ENCODE measurements at places on chromosomes 7 and 10. TPM values are rescaled to one million over a fixed set of nuclear protein-coding genes. Genes with fewer than 3 reads are reported as not detected.

DNA sequence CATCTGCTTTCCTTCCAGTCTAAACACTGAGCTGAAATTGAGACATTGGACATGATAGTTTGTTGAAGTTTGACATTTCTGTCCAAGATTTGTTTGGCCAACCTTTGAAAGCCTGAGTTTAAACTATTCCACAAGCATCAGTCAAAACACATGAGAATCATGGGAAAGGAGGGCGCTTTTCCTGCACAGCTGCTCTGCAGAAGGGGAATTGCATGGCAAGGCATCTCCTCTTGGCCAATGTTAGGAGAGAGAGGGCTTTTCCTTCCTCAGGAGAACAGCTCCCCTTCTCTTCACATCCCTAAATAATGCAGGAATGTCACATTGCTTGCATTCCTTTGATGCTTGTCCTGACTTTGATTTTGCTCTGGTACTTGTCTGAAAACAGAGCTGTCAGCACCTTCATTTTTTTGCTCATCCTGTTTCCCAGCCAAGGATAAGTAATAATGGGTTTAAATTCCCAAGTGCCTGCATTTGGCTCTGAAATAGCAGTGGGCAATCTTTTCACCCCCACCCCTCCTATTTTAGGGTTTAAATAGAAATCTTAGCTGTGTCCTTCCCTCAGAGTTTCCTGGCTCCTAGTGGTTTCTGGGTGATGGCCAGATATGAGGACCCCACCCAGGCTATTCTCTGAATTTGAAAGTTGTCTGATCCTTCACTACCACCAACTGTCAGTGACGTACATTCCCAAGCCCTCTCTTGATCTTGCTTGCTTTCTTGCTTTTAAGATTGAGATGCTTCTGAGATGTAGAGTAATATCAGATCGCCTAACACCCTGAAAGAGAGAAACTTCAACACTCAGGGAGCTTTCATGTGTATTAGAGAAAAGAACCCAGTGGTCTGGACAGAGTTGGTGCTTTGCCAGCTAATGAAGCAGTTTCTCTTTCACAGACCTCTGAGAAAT lies 75.2 kb upstream of the NPVF start:
- no peak for DNase-seq

GRCh38 chr10:14775656-14776055 lies 959 bp upstream of the FAM107B start:
- DNase-seq, result no peak

- DNase-seq, result no peak
Measured at GRCh38 chr7:150341263-150342120, at the start of gene RARRES2. TSS of gene RARRES2 (minus strand) at chr7:150341629. CDS start at chr7:150340609, 1,020 bp downstream.

GRCh38 chr7:101901661-101902491 lies 84.5 kb downstream of the CUX1 start:
- DNase-seq, result no peak

DNA sequence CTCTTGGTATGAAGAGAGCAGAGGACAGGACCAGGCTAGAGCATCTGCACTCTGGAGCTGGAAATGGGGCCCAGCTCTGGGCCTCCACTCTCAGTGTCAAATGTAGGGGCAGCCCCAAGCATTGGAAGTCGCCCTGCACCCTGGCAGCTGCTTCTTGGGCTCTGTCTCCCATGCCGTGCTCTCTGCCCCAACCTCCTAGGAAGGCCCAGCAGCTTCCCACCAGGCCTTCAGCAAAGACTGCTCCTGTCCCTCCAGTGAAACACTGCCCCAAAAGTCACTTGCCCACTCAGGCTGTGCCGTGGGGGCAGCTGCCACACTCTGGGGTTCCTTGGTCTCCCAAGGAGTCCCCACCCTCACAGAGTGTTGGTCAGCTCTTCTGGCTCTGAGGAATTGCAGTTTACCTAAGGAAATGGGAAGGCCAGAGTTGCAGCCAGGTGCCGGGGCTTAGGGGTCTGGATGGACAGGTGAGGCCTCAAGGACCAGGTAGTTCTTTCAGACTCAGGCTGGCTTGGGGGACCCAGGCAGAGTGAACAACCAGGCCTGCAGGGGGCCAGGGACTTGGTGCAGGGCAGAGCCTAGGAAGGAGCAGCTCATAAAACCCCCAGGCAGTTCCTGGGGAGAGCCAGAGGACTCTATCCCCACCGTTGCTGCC lies 9.4 kb upstream of the OPN4 start:
- no peak for DNase-seq

- no peak for DNase-seq
Measured at GRCh38 chr10:117653170-117653515, 110.6 kb downstream of the EMX2 start.

DNA sequence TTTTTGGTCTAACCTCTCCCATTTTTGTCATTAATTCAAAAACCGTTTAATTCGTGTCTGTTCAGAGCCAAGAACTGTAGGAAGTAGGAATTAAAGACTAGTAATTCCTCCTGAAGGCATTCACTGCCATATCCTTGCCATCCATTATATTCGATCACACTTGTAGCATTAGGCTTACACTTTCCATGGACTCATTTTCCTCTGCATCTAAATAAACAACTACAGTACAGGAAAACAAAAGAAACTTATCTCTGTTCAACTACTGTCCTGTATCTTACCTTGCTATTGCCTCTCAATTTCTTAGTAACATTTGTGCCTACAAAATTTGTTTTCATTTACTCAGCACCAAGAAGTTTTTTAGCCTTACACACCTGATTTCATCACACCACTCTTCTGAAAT lies 111.6 kb upstream of the SEMA3C start:
- no peak for DNase-seq

DNA sequence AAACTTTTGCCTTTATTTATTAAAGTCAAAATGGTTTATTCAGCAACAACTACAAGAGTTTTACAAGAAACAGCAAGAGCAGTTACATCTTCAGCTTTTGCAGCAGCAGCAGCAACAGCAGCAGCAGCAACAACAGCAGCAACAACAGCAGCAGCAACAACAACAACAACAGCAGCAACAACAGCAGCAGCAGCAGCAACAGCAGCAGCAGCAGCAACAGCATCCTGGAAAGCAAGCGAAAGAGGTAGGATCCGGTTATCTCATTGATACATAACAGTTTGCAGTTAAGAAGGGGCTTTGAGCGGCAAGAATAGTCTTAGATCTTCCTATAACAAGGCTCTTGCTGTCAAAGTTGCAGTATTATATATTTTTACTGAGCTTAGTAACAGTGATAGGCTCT lies 215.1 kb downstream of the FOXP2 start:
- DNase-seq, result no peak

GRCh38 chr10:76436401-76436811 lies 1005.0 kb downstream of the LRMDA start:
- no peak for DNase-seq

GRCh38 chr7:93092757-93093370 lies 24.9 kb downstream of the SAMD9 start:
- no peak for DNase-seq

GRCh38 chr7:85133560-85133959 lies 53.3 kb downstream of the SEMA3D start:
- no peak for DNase-seq

DNA sequence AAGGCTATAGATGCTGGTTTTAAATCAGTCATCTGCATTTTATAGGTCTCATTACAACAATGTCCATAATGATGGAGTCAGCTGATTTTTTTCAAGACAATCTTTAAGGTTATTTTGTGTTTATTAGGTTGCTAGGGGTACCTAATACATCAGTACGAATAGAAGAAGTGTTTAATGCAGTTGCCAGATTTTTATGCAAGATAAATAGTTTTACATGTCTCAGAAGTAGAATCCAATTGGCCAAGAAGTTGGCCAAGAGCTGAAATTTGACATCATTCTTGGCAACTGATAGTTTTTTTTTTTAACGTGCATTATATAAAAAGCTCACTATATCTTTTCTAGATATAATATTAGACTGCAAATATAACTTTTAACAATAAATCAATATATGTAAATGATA lies 208.5 kb downstream of the TRIL start:
- DNase-seq, result no peak

DNA sequence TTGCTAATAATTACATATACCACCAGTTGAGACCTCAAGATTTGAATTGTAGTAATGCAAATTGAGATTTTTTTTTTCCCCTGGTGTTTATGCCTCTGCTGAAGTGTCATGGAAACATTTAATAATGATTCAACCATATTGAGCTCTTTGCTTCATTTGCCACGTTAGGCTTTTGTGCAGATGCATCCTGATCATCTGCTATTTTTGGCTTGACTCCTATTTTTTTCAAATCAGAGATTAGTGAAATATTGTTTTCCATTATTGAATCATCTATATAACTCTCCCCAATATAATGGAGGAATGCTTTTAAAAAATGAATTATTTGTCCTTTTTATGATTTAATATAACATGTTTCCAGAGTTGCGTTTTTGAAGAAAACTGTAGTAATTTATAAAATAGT lies 115.1 kb downstream of the SRI start:
- DNase-seq, result no peak

DNA sequence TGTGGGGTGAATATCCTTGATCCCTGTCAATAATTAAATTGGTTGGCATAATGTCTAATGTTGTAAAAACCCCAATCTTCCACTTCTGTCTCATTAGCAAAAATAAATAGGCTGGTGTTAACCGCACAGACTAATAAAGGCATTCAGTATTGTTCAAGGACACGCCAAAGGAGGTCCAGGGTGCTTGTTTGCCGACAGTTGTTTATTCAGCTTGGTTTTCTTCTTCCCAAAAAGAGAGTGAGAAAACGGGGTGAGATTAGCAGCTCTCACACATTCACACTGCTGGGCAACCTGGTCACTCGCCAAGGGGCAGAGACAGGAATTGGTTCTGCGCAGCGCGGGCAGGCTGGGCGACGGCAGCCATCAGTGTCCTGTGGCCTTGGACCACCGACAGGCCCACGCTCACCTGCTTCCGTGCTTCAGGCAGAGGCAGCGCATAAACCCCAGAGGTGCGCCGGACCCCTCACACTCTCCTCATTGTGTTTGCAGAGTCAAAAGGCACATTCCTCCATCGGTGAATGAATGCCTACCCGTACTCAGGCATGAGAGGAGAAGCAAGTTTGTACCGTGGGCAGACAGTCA lies 26.2 kb upstream of the LMBR1 start:
- DNase-seq, result no peak

- no peak for DNase-seq
Measured at GRCh38 chr10:14860791-14861190, 17.9 kb upstream of the SUV39H2 start.

DNA sequence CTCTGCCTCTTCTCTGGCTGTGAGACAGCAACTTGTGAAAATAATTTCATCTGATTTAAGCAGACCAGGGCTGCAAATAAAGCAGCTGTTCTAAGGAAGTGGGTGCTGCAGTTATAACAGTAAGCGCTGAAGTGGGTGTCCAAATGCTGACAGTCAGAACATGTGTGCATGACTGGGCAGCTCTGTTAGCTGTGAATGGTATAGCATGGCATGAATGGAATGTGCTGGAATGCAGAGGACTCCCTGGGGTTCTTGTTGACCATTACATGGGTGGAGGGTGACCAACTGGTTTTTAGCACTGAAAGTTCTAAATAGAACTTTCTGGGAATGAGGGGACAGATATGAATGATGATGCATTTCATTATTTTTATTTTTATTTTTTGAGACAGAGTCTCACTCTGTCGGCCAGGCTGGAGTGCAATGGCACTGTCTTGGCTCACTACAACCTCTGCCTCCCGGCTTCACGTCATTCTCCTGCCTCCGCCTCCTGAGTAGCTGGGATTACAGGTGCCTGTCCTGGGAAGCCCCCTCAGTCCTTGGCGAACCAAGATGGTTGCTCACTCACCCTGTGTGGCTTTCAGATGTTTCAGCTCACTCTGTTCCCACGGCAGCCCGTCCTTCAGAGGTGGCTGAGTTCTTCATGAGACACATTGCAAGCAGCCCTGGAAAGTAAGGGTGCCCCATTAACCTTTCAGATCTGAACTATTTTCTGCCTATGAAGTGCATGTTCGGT lies 319.8 kb upstream of the PHYHIPL start:
- DNase-seq, result no peak

DNA sequence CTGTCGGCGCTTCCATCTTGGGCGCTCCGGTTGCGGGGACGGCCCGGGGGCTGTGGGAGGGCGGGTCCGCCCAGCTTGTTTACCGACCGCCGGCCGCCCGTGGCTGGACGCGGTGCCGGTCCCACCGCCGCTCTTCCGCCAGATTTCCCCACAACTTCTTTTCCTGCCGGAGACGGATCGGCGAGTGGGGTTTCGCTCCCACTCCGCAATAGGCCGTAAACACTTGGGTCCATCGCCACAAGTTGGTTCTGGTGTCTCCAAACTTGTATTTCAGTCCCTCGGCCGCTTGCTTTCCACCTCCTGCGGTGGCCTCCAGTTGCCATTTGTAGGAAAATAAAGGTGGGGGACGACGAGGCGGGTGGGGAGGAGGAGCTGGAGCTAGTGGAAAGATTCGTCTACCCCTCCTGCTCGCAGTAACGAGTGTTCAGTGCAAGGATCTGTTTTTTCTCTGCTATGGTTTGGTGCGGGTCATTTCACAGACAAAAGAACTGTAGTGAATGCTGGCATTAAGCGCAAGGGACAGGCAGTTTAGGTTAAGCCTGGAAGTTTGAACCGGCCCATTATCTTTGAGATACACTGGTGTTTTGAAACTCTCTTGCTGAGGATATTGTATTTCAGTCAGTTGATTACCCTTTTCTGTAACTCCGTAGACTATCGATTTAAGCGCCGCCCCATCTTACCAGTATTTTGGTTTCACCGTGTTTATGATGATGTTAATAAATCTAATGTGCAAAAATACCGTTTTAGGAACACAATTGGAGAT lies 24.3 kb upstream of the ZRANB1 start:
- no peak for DNase-seq

- DNase-seq, result no peak
Measured at GRCh38 chr7:20033621-20034400, 183.4 kb downstream of the MACC1 start.

DNA sequence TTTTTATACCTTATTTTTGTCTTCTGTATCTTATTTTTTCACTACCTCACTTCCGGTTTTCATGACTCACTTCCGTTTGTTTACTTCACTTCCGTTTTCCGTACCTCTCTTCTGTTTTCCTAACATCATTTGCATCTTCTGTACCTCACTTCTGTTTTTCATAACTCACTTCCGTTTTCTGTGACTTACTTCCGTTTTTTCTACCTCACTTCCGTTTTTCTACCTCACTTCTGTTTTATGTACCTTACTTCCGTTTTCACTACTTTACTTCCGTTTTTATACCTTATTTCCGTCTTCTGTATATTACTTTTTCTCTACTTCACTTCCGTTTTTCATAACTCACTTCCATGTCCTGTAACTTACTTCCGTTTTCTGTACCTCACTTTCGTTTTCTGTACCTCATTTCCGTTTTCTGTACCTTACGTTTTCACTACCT lies 492.5 kb upstream of the AKR1E2 start:
- no peak for DNase-seq

CPVL gene
- 30.2 TPM for total RNA-seq

CXCL12 gene
- total RNA-seq, result 137 TPM

AKR1D1 gene
- total RNA-seq, result not detected

ASB13 gene
- total RNA-seq, result 13.9 TPM

REEP3 gene
- 38.1 TPM for total RNA-seq

ADAMTS14 gene
- total RNA-seq, result 0.29 TPM

ENO4 gene
- 1.4 TPM for total RNA-seq

CLDN3 gene
- 13.6 TPM for total RNA-seq

ZNF716 gene
- total RNA-seq, result not detected

GOLGA7B gene
- total RNA-seq, result 0.41 TPM

METTL27 gene
- 8.5 TPM for total RNA-seq

All from type B pancreatic cell (in vitro differentiated cells).